ENCODE measurements at places on chromosomes 13 and 19. TPM values are rescaled to one million over a fixed set of nuclear protein-coding genes. Genes with fewer than 3 reads are reported as not detected.

FGF14 gene
- 35.6 TPM for polyA plus RNA-seq

SYCN gene
- not detected for polyA plus RNA-seq

APOE gene
- 9.8 TPM for polyA plus RNA-seq

SYT5 gene
- polyA plus RNA-seq = 210 TPM

CCNA1 gene
- 13.8 TPM for polyA plus RNA-seq
